ENCODE measurements at places on chromosomes 2 and 18. TPM values are rescaled to one million over a fixed set of nuclear protein-coding genes. Genes with fewer than 3 reads are reported as not detected.

Gene MAP3K19
- not detected for total RNA-seq

Gene LRP1B
- 1.5 TPM for total RNA-seq

Gene GAREM2
- total RNA-seq, result 21.8 TPM

GRCh38 chr2:215863687-215864086 lies 149.7 kb downstream of the MREG start:
- no peak for DNase-seq

- no peak for DNase-seq
These were observed 141.8 kb downstream of the MYO5B start for GRCh38 chr18:50053111-50053510.

DNA sequence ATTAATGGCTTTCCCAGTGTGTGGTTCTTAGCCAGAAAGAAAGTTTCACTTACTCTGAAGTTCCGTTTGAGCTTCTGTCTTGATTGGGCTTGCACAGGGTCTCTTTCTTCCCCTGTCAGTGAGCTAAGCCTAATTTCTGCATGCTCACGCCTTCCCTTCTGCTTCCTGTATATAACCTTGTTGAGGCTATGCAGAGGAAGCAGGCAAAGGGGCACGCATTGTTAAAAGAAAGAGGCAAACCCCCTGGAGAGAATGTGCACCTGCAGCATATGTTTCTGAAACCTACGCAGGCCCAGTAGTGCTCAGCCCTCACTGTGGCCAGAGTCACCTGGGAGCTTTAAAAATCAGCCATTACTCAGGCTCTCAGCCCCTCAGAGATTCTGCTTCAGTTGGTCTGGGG lies 14.5 kb upstream of the PLA2R1 start:
- no peak for DNase-seq

DNA sequence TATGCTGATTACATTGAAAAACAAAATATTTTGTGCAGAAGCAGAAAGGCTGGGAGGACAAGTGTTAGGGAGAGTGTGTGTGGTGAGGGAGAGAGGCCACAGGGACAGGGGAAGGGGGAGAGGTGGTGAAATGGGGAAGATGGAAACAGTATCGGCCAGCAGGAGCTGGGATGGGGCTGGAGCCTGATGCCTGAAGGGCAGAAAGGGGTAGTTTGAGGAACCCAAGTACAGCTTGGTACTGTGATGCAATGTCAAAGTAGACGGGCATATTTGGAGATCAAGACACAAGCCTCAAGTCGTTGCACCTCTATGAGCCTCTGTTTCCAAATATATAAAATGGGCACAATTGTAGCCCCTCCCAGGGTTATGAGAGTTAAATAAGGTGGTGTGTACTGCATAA lies 152.1 kb downstream of the LPIN1 start:
- DNase-seq, result no peak

GRCh38 chr2:228227466-228227865 lies 46.0 kb upstream of the SPHKAP start:
- DNase-seq, result no peak

DNA sequence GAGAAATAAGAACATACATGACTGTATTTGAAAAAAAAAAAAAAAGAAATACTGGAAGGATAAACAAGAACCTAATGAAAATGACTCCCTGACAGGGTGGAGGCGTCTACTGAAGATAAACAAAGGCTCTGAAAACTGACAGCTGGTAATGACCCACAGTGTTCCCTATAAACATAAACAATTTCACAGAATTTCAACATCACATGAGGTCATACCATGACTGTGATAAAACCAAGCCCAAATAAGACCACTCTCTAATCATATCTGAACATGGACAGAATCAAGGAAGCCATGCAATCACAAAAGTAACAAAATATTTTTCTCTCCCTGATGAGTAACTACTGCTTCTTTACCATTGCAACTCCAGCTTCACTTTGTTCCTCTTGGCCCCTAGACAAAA lies 159.3 kb downstream of the FAM124B start:
- no peak for DNase-seq

DNA sequence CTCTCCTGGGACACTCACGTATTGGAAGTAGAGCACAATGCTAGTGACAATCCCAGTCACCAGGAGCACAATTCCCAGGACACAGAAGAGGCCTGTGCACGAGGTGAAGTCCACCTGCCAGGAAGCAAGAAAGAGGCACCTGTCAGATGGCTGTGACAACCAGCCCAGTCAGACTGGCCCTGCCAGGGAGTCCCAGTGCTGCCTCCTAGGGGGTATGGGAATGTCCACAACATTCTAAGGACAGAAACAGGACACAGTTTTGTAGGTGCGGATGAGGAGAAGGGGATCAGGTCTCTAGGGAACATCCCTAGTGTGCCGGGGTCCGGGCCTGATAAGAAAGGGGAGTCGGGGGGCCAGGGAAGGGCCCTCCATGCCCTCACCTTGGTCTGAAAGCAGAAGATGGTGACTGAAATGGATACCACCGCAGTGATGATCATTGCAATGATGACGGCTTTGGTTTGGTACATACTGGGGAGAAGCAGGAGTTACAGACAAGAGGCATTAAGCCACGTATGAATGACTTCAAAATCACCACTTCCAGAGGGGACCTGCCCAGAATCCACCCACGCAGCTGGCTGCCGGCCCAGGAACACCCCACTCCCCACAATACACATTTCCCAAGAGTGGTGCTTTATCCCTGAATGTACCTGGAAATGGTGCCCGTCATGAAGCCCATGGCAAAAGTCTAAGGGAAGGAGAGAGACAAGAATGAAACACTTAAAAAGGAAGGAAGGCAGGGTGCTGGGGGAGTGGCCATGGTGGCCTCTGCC lies 6.9 kb downstream of the PNKD start:
- no peak for DNase-seq

DNA sequence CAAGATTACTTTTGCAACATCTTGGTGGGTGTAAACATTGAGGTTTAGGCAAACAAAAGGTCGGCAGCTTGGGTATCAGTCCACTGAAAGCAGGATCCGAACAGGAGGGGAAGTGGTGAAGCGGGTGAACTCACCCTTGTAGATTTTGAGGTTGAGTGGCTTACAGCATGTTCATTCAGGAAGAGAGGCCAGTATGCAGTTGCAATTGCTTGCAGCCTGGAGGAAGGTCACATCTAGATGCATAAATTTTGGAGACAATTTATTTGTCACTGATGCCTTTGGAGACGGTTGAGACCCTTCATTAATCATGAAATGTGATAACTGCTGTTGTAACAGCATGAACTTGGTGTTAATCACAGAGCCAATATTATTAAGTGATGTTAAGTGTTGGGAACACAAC lies 131.1 kb downstream of the LTBP1 start:
- DNase-seq, result no peak

DNA sequence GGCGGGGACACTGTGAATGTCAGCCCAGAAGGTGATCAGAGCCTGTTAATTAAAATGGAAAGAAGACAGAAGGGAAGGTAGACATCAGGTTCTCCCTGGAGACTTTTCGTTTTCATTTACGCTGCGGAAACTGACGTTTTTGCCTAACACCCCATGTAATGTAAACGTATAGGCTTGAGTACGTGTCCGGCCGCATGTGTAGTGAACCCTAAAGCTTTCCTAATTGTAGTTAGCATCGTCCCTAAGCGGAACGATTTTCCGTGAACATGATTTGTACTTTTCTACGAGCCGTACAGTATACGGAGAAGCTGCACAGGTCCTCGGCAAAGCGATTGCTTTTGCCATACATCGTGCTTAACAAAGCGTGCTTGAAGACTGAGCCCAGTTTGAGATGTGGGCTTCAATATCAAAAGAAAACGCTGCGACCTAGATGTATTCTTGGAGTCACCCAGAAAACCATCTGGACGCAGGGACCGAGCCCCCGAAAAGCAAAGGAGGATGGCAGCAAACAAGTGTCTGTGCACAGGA lies 284 bp downstream of the TIMM21 start:
- no peak for DNase-seq

DNA sequence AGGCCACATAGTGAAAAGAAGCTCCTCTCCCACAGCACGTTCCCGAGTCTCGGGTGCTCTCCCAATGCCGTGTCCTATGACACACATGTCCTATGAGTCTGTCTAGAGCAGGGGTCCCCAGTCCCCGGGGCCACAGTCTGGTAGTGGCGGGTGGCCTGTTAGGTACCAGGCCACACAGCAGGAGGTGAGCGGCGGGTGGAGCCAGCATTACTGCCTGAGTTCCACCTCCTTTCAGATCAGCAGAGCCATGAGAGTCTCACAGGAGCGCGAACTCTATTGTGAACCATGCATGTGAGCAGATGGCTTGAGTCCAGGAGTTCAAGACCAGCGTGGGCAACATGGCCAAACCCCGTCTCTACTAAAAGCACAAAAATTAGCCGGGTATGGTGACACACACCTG lies 112.6 kb downstream of the ZBTB7C start:
- no peak for DNase-seq

DNA sequence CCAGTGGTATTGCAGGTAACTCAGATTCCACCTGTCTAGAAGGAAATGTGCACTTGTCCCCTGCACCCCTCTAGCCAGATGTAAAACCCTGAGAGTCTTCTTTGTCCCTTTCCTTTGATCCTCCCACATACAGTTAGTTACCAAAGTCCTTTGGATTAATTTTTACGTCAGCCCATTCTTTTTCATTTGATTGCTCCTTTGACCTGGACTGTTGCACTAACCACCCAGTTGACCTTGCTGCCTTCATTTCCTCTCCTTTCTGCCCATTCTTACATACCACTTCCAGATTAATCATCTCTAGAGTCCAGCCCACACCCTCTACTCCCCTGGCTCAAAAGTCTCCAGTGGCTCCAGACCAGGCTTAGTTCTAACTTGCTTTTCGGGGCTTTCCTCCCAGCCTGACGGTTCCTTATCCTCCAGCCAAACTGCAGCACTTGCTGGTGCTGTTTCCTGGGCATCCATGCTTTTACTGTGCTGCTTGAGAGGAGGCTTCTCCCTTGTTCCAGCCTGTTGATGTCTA lies 99.3 kb downstream of the SPTBN1 start:
- DNase-seq, result no peak

DNA sequence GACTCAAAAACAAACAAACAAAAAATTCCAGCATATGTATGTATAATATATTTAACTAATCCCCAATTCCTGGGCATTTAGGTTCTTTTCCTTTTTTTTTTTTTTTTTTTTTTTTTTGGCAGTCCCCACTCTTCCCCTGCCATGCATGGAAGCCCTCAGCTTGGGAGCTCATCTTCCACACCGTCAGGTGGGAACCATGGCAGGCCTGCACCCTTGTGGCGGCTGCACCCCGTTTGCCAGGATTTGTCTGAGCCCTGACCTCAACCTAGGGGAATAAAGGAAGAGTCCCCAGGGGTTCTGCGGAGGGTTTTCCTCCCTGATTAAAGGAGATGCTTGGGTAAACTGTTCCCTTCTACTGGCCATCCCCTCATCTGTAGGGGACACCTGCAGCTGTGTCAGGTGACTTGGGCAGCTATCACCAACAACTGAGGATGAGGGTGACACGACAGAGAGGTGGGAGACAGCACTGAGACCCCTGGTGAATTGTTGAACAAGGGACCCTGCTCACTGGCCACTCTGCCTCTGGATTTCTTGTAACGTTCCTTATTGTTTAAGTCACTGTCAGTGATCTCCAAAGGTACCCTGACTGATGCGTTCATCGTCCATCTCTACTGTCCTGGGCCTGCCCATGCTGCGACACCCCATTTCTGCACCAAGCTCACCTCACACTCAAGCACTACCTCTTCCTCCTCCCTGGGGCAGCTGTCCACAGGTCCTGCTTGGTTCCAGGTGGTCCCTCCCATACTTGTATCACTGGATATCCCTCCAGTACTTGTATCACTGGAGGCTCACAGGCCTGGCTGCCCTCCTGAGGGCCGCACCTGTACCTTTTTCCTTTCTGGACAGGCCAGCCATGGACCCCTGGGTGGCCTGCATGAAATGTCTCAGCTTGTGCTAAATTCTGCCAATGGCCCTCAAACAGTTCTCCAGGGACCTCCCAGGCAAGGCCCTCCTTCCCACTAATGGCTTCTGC lies 14.5 kb downstream of the TMEM185B start:
- no peak for DNase-seq
